ENCODE measurements at places on chromosomes 11 and 22.

GRCh38 chr11:125701018-125701610, 20.5 kb upstream of the ACRV1 start:
- DNase-seq, result no peak

GRCh38 chr11:103295704-103296103, 186.5 kb downstream of the DYNC2H1 start:
- DNase-seq, result no peak

DNA sequence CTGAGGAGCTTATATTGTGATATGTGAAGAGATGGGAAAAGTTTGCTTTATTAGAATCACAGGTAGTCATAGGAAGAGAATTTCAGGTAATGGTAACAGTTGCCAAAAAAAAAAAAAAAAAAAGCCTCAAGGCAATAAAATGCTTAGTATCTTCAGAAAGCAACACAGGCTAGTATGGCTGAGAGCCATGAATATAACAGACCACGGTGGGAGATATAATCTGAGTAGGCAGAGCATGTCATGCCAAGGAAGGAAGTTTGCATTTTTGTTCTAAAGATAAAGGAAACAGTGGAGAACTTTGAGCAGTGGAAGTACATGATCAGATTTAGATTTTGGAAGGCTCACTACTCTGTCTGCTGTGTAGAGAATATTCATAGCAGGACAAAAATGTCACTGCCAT, 211.4 kb downstream of the ETS1 start:
- DNase-seq, result no peak

DNA sequence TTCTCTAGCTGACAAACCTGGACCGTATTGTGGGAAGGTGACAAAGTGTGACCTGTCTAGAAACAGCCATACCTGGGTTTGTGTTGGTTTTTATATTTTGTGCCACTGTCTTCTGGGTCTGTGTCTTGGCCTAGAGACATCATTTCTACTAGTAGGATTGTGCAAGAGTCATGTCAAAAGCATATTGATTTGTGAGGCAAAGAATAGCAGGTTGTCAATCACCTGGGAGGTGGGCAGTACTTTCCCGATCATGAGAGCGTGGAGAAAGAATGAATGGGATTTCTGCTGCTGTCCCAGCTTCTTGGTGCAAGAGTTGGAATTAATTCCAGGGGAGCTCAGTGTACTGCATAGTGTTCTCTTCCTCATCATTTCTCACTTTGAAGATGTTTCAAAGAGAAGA, 5.0 kb upstream of the FERMT3 start:
- no peak for DNase-seq

DNA sequence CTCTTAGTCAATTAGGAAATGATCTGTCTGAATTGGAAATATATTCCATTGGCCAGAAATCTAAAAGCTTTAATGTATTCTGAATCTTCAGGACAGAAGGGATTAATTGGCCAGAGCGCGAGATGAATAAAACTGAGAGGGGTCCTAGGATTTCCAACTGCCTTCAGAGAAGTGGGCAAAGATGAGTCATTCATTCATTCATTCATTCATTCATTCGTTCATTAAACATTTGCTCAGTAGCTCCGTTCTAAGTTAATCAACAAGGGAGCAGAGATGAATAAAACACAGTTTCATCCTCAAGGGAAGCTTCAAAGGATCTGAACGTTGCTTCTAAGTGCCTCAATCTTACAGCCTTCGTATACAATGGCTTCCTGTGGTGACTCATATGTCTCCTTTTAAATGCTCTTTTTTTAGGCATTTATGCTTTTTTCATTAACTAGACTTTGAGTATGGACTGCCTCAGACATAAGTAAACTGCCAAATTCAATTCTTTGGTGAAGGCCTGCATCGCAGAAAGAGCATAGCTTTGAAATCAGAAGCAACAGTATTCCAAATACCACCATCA, 537.4 kb upstream of the CCDC90B start:
- no peak for DNase-seq

- no peak for DNase-seq
Observed at GRCh38 chr11:111734954-111735261, 31.3 kb downstream of the PPP2R1B start.

- no peak for DNase-seq
Observed at GRCh38 chr11:25981998-25982397, 349.9 kb upstream of the ANO3 start.

- DNase-seq, result no peak
Observed at GRCh38 chr11:61972672-61973475, 5.4 kb upstream of the FTH1 start.

GRCh38 chr22:40345271-40345670, 1.0 kb upstream of the ADSL start:
- no peak for DNase-seq

DNA sequence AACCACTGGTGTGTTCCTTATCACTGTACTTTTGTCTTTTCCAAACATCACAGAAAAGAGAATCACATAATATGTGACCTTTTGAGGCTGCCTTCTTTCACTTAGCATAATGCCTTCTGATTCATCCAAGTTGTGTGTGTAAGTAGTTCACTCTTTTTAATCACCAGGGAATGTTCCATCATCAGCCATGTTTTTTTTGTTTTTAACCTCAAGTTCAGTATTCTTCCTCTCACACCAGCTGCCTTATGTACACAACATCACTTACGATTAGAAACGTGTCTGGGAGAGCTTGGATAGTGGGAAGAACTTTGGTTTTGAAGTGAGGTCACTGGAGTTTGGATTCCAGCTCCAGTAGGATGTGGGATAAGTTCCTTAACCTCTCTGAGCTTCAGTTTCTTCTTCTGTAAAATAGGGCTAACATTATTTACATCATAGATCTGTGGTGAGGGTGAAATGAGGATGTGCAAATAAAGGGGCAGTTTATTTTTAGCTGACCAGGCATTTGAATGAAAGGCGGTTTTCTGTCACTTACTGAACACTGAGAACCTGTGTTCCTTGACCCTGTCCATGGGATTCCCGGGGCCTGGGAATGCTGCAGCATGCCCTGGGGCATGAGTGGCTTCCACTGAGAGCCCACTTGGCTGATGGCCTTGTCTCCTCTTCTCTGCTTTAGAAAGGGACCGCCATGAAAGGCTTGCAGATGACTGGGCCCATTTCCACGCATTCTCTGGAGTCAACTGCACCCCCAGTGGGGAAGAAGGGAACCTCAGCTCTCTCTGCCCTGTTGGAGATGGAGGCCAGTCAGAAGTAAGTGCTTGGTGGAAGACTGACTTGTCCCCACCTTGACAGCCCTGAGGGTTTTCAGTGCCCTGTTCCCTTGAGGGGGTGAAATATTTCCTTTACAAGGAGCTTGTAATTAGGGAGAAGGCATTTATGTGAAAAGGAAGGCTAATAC, 92.6 kb downstream of the DEPDC5 start:
- DNase-seq, result no peak

DNA sequence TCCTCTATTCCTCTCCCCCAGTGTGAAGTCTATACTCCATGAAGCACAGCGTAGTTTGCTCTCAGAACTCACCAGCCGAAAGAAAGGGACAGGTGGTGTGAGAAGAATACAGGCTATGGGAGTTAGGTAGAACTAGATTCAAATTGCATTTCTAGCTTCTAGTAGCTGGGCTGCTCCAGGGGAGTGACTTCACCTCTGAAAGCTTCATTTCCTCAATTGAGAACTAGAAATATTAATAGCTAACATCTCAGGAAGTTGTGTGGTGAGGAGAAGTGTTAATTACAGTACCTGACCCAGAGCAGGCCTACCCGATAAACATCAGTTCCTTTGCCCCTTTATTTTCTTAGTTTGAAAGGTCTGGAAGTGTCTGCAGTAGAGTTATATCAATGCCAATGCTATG, 484.7 kb upstream of the TENM4 start:
- DNase-seq, result no peak

- DNase-seq, result no peak
Observed at GRCh38 chr11:110186456-110186855, 93.3 kb downstream of the ZC3H12C start.

DNA sequence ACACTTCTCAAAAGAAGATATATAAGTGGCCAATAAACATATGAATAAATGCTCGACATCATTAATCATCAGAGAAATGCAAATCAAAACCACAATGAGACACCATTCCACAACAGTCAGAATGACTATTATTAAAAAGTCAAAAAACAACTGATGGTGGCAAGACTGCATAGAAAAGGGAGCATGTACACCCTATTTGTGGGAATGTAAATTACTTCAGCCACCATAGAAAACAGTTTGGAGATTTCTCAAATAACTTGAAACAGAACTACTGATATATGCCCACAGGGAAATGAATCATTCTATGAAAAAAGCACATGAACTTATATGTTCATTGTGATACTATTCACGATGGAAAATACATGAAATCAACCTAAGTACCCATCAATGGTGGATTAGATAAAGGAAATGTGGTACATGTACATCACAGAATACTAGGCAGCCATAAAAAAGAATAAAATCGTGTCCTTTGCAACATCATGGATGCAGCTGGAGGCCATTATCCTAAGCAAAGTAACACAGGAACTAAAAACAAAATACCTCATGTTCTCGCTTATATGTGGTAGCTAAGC, 42.4 kb downstream of the GLYATL2 start:
- DNase-seq, result no peak

- DNase-seq, result no peak
Observed at GRCh38 chr11:106642331-106642730, 375.9 kb downstream of the GUCY1A2 start.

GRCh38 chr22:18133452-18133851, 16.5 kb upstream of the USP18 start:
- no peak for DNase-seq

DNA sequence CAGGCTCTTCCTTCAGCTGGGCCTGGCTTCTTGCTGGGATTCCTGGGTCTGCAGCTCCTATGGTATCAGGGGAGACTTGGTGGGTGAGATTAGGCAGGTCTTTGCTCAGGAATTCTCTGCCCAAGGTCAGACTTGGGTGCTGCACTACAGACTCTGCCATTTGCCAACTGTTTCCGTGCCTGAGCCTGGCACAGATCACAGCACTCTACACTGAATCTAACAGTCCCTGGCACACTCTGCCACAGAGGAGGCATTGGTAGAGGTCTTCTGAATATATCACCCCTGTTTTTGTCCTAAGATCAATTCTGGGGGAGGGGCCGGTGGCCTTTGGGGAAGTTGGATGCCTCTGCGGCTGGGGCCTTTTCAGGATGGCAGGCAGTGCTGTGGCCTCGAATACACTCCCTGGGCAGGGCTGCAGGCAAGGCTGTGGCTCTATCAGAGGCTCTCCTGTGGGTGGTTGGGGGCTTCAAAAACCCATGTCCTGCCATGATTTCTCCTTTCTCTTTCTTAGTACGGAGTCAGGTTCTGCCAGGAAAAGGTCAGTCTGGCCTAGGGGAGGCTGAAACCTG, 115.0 kb upstream of the NARS2 start:
- DNase-seq, result no peak

DNA sequence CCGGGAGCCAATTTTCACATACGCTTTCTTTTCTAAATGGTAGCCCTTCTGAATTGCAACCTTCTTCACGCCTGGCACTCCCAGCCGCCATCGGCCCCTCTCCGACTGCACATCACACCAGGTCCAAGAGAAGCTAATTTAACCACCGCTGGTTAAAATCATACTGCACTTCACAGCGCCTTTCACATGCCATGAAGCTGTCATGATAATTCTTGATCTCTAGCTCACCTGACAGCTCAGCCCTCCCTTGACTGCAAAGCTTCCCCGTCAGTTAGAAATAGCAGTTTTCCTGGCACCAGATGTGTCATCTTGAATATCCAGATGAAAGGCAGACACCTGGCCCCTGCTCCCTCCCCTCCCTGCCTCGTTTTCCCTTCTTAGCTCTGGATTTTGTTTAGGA, 101.4 kb downstream of the ARL14EP start:
- no peak for DNase-seq

- DNase-seq, result no peak
Observed at GRCh38 chr22:17945888-17946648, 78.3 kb downstream of the MICAL3 start.

DNA sequence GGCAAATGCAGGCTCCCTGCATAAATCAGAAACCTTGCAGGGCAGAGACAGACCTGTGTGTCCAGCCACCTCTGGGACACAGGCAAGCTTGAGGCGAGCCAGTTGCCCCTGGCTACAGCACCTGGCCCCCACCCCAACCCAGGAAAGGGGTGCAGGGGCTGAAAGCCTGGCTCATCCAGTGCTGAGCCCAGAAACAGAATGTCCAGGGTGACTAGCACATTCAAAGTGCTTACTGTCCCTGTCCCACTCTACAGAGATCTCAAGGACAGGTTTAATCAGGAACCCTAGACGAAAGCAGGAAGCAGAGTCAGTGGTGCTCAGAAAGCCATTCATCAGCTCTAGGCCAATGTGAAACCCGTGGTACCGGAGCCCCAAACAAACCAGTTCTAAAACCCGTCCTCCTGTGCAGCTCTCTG, 31.9 kb downstream of the PLEKHA7 start:
- DNase-seq, result no peak

- DNase-seq, result no peak
Observed at GRCh38 chr11:55652560-55652959, 4.4 kb downstream of the OR4S2 start.

- DNase-seq, result no peak
Observed at GRCh38 chr22:45150139-45150538, 13.6 kb upstream of the NUP50 start.

DNA sequence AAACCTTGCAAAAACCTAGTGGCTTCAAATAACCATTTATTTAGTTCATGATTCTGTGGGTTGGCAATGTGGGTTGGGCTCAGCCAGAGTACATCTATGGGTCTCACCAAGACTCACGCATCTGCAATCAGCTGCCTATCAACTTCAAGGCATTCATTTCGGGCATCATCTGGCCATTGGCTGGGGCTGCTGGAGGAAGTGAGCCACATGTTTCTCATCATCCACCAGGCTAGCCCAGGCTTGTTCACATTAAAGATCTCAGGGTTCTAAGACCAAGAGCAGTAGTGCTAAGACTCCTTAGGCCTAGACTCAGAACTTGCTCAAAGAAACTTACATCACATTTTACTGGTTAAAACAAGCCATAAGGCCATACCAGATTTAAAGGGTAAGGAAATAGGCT, 478.9 kb upstream of the ARHGAP42 start:
- no peak for DNase-seq

GRCh38 chr11:17012712-17013547, 1.3 kb downstream of the PLEKHA7 start:
- no peak for DNase-seq

- DNase-seq, result no peak
Observed at GRCh38 chr11:108895579-108896480, 231.0 kb downstream of the DDX10 start.

DNA sequence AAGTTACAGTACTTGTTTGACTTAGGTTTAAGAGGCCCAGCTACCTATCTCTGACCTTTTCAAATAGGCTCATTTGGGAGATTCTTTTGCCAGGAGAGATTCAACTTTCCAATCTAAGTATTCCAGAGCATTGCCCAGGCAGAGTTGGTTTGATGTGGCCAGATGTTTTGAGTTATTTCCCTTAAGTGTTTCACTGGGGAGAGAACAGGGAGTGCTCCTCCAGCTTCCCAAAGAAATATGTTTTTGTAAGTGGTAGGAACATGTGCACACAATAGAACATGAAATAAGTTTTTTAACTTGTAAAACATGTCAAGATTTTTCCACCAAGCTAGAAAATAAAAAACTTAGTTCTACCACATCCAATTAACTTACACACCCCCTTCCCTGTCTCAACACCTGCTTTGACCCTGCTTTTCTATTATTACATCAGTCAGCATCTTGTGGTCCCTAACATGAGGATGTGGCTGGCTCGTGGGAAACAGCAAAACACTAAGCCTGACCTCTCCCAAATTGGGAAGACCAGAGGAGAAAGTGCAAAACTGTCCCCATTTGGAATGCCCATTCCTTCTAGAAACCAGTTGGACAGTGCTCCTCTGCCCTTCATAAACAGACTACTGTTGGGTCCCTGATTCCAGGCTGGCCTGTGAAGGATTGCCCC, 70.4 kb upstream of the RASSF10 start:
- DNase-seq, result no peak

- DNase-seq, result no peak
Observed at GRCh38 chr11:64638018-64638665, 47.1 kb downstream of the SLC22A12 start.

- DNase-seq, result no peak
Observed at GRCh38 chr11:114251815-114252337, 44.3 kb upstream of the NNMT start.

Measured in stimulated activated CD8-positive, alpha-beta memory T cell treated with anti-CD3 and anti-CD28 coated beads, Interleukin-4, amount 100 ng/mL, for 1 hour (primary cell).